Activated effector memory CD4-positive, alpha-beta T cell treated with Interleukin-2 at 50 U/mL for 16 hours (primary cell): ENCODE measurements at places on chromosomes 13 and 19.

DNA sequence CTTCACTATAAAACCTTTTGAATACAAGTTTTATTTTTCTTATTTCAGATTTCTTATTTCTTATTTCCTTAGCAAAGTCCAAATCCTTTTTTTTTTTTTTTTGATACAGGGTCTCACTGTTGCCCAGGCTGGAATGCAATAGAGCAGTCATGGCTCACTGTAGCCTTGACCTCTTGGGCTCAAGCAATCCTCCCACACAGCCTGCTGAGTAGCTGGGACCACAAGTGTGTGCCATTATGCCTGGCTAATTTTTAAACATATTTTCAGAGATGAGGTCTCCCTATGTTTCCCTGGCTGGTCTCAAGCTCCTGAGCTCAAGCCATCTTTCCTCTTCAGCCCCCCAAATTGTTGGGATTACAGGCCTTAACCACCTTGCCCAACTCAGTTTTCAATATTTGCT, 334.3 kb downstream of the DLEU7 start:
- DNase-seq: no peak

GRCh38 chr19:39430675-39431593, 4.8 kb downstream of the RPS16 start:
- DNase-seq: peak; percentile 53

DNA sequence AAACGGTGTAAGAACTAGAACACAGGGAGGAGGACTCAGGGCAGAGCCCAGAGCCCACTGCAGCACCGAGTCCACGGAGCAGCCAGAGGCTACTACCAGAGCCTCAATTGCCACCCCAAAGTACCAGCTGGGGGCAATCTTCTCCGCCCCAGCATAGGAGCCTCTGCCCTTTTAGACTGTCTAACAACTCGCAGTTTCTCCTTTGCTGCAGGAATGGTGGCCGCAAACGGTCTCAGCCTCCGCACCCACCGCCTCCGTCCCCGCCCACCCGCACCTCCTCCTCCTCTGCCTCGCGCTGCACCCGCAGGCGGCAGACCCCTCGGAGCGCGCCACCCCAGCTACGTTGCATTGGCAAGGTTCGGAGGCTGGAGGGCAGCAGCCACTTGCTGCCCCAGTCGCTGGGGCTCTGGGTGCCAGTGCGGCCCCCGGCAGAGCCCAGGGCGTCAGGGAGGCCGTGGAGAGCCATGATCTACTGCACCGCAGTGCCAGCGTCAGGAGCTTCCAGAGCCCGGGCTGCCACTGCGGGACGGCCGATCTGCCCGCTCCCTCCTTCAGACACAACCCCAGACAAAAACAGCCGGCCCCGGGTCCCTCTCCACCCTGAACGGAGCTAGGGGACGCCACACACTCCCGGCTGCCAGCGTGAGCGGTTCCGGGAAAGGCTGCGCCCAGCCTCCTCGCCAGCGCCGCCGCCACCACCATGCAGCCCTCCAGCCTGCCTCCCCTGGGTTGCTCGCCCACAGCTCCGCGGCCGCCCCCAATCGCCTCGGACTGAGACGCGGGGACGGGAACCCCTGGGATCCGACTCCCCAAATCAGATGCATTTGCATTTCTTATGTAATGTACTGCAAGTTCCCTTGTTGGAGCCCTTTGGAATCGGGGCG, 1.8 kb downstream of the FGF14 start:
- no peak for DNase-seq

GRCh38 chr13:84902243-84902642, 897.0 kb downstream of the SLITRK6 start:
- DNase-seq: no peak

- DNase-seq: no peak
Observed at GRCh38 chr19:9909251-9909650, 27.1 kb downstream of the OLFM2 start.

DNA sequence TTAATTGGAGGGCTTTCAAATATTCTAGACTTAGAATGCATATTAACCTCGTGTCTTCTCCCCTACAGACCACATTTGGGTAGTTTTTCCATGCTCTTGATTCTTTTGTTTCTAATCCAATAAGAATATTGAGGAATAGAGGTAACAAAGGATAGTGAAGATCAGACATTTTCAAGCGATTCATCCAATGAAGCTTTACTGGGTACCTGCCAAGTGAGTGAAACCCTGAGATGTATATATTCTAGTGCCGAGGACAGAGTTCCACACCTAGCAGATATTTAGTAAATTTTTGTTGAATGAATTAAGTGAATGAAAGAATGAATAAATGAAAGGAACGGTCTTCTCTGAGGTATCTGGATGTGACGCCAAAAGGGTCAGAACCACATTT, 442 bp upstream of the RFC3 start:
- no peak for DNase-seq

- no peak for DNase-seq
Observed at GRCh38 chr19:57817976-57818375, 3.3 kb upstream of the ZNF552 start.

- DNase-seq: no peak
Observed at GRCh38 chr13:113044391-113045114, 61.0 kb upstream of the F7 start.

- peak; percentile 52 for DNase-seq
Observed at GRCh38 chr19:43439032-43439708, 24.5 kb downstream of the TEX101 start.

GRCh38 chr13:77620138-77620537, 77.3 kb upstream of the SLAIN1 start:
- no peak for DNase-seq

DNA sequence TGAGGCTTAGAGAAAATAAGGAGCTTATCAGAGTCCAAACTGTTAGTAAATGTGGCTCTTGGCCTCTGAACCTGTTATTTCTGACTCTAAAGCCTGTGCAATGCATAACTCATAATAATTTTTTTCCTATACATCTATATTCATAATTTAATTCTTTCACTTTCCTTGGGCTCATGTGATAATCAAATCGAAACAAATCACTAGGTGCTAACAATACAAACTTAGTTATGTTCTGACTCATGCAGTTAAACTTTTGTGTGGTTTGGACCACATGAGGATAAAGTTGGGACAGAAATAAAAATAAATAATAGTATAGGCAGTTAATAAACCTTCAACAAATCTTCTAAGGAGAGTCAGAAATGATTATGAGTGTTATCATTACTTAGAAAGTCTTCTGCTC, 1629.0 kb downstream of the OLFM4 start:
- DNase-seq: no peak

DNA sequence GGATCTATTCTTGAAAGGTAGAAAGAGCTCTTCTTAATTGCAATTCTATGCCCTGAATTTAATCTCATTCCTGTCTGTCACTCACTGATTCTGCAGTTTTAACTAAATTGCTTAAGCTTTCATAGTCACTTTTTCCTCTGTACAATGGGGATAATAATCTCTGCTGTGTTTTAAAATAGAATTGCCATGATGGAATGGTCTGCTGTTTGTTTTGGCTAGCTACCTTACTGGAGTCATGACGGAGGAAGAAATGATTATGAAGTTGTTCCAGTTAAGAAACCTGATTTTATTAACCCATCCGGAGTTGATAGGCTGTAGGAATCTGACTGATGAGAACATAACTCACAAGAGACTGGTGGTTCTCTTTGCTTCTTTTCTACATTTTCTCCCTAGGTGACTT, 54.9 kb upstream of the ITM2B start:
- no peak for DNase-seq

DNA sequence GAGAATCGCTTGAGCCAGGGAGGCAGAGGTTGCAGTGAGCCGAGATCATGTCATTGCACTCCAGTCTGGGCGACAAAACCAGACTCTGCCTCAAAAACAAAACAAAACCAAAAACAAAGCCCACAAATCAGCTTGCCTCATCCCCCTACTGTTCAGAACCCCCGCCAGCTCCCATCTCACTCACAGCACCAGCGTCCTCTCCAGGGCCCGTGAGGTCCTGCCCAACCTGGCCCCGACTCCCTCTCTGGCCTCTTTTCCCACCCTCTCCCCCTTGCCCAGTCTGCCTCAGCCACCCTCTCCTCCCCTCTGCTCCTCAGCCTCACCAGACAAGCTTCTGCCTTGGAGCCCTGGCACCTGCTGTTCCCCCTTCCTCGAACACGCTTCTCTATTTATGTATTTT, 3.8 kb downstream of the SLC8A2 start:
- no peak for DNase-seq

DNA sequence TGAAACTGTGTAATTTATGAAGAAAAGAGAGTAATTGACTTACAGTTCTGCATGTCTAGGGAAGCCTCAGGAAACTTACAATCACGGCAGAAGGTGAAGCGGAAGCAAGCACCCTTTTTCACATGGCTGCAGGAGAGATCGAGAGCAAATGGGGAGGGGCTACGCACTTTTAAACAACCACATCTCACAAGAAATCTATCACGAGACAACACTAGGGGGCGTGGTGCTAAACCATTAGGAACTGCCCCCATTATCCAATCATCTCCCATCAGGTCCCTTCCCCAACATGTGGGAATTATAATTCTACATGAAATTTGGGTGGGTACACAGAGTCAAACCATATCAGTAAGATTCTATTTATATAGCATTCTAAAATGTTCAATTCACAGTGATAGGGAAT, 114.8 kb upstream of the TRPC4 start:
- DNase-seq: no peak

- no peak for DNase-seq
Observed at GRCh38 chr13:24032674-24033073, 127.8 kb upstream of the SPATA13 start.

DNA sequence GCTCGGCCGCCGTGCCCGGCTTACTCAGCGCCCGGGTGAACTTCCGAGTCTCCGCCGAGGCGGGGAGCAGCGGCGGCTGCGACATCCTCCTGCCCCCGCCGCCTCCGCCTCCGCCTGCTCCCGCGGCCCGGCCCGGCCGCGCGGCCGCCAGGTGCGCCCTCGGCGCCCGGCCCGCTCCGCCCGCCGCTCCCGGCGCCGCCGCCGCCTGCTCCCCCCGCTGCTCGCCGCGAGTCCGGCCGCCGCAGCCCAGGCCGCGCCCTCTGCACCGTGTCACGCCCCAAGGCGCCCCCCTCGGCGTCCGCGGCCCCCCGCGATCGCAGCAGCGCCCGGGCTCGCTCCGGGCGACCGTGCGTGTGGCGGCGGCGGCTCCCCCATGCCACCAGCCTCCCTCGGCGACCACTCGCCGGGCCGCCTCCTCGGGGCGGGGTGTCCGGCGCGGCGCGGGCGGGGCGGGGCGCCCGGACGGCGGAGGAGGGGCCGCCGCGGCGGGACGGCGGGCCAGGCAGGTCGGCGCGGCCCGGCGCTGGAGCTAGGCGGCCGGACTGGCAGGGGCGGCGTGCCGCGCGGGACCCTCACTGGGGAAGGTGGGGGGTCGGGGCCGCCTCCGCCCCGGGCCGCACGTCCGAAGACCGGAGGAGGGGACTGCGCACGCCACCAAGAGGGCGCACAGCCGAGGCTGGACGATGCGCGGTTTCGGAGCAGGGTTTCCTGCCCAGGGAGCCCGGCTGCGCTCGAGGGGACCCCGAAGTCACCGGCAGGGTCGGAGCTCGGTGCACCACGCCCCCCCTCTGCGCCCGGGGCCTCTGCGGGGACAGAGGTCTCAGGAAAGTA, 108.6 kb upstream of the DOCK9 start:
- DNase-seq: peak; percentile 64

GRCh38 chr13:44816701-44817100, 172.6 kb downstream of the NUFIP1 start:
- DNase-seq: no peak
